Mucosa of gallbladder (tissue), 1 donor: ENCODE measurements at places on chromosomes 4 and X. TPM values are rescaled to one million over a fixed set of nuclear protein-coding genes. Genes with fewer than 3 reads are reported as not detected.

The PLXNB3 gene
- total RNA-seq: 65.3 TPM

The SYAP1 gene
- 42.6 TPM for total RNA-seq

The ZNF157 gene
- total RNA-seq: 0.29 TPM

- DNase-seq: no peak
Measured at GRCh38 chr4:124209211-124209610, 503.3 kb downstream of the ANKRD50 start.

DNA sequence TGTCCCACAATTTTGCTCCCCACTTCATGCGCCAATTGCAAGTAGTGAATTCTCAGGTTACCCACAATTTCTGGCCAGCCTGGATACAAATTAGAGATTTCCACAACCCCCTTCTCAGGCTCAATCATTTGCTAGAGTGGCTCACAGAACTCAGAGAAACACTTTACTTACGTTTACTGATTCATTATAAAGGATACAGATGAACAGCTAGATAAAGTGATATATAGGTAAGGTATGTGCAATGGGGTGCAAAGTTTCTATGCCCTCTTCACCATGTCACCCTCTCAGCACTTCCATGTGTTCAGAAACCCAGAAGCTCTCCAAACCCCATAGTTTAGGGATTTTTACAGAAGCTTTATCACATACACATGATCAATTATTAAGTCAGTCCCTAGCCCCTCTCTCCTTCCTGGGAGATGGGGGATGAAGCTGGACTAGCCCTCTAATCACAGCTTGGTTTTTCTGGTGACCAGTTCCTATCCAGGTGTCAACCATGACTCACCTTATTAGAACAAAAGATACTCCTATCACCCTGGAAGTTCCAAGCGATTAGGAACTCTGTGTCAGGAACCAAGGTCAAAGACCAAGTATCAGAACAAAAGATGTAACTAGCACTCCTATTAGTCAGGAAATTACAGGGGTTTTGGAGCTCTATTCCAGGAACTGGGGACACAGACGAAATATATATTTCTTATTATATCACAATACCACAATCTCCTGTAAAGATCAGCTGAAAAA lies 33.5 kb upstream of the PRRG1 start:
- no peak for DNase-seq
